Sciatic nerve (tissue), 2 donors: ENCODE measurements at places on chromosomes 7 and 10. TPM values are rescaled to one million over a fixed set of nuclear protein-coding genes. Genes with fewer than 3 reads are reported as not detected.
A peak's percentile ranks its signal among the peaks of the same experiment; 100 is the strongest.

The GPR15LG gene
- total RNA-seq: not detected

The OR2A42 gene
- 0.27 TPM for total RNA-seq

The KIF11 gene
- total RNA-seq: 0.89 TPM

DNA sequence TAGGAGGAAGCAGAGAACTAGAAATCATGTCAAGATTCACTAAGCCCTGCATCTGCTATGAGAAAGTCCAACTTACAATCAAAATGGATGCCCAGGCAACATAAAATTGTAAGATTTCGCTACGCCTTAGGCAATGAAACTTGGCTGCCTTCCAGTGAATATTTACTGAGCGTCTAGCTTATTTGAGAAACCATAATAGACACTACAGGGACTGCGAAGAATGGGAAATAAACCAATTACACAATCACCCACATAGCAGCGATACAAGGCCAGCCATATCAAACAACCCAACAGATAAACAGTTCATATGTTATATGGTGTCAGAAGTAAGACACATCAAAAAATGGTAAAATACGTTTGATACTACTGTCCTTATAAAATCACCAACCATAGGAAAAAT is 545.0 kb upstream of the C7orf33 start:
- DNase-seq: no peak

- no peak for DNase-seq
Measured at GRCh38 chr10:47238331-47239095, 61.5 kb upstream of the GDF10 start.

GRCh38 chr7:27174874-27175625 is 930 bp upstream of the HOXA10 start:
- DNase-seq: peak; percentile 51

- no peak for DNase-seq
Measured at GRCh38 chr7:157875230-157876179, 538.7 kb downstream of the DNAJB6 start.

GRCh38 chr7:108132551-108133265 is 2.5 kb upstream of the LAMB4 start:
- DNase-seq: no peak

DNA sequence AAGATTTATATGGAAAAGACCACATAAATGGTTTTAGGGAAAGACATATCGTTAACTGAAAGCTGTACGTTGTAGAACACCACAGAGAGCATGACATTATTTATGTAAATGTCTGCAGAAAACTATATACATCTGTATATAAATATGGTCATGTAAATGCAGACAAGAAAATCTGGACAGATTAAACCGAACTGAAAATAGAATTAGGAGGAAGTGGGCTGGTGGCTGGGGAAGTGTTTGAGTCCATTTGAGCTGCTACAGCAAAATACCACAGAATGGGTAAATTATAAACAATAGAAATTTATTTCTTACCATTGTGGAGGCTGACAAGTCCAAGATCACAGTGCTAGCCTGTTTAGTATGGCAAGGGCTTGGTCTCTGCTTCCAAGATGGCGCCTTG is 56.3 kb upstream of the USP6NL start:
- no peak for DNase-seq

DNA sequence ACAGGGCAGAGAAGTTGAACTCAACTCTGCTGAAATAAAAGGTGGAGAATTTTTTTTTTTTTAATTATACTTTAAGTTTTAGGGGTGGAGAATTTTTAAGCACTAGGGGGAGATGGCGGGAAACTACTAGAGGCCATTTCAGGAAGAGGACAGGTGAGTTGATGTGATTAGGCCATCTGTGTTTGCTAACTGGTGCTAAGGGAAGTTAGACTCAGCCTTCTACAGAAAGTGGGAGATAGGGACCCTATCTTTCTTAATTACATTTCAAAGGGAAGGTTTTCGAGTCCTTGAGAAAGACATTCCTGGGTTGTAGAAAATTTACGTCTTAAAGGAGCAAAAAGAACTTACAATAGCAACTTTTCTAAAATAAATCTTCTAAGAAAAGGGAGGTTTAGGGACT is 124.8 kb downstream of the LHFPL3 start:
- DNase-seq: no peak

DNA sequence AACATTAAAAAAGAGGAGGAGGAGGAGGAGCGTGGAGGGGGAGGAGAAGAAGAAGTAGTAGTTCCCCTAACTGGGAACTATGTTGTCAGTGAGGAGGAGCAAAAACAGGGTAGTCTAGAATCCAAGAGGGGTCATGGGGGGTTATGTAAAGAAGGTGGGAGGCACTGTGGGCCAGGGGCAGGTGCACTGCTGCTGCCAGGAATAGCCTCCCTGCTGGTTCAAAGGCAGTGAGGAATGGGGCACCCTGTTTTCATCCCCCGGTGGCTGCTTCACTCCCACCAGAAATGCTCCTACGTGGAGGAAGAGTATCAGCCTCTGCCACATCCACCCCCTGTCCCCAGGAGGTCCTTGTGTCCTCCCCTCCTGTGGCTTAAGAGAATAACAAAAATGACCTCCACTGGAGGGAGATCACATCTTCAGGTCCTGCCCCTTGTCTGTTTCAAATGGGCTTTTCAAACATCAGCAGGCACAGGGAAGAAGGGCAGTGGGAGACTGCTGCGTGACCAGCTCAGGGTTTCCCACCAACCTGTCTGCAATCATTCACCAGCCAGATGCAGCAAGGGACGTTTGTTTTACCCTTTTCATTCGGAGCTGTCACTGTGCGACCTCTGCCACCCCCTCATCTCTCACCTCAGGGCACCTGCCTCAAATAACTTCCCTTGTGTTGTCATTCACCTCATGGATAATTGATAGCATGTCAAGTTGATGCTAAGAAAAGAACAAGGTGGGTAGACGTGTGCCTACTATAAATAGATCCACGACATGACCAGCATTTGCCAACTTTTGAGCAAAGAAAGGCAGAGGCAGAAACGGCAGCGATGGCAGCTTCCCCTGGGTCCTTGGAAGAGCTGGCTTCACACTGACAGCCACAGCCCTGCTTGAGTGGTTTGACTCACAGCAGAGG is 92.6 kb downstream of the DGKI start:
- no peak for DNase-seq

DNA sequence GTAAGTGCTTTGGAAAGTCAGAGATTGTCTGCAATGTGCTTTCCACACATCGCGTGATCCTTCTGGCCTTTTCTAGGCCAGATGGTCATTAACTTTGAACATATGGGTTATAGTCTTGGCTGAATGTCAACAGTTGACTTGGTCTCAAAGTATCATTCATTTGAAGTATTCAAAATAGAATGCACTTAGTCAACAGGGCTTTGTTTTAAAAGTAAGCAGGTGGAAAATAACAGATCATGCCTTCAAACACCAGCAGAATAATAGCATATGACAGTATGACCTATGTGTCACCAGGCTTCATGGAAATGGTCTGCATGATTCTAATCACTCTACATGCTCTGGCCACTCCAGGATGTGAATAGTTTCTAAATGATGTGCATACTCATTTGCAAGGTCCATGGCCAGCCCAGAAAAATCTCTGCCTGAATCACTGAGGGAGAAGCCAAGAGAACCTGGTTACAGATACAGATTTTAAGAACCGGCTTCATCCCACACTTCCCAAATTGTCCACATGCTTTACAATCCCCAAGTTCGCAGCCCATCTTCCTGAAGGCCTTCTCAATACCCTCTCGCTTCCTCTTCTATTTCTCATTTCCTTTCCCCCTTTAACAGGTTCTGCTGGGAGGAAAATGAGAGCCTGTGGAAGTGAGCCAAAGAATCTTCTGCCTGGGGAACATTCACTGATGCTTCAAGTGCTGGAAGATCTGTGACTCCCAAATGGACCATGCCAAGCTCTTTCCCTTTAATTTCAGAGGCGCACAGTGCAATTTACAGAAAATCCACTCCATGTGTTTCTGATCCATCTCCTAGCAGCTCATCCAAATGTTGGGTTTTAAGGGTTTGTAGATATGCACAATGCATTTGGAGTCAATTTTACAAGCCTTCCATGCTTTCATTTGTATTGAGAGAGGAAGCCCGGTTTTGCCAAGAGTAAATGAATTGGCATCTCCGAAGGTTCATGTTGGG is 122.8 kb upstream of the GDF10 start:
- no peak for DNase-seq

GRCh38 chr7:125845686-125846085 is 916.1 kb upstream of the POT1 start:
- DNase-seq: no peak

- no peak for DNase-seq
Measured at GRCh38 chr7:43790006-43790405, 31.5 kb downstream of the BLVRA start.
